ENCODE measurements at places on chromosomes 3 and 15.

DNA sequence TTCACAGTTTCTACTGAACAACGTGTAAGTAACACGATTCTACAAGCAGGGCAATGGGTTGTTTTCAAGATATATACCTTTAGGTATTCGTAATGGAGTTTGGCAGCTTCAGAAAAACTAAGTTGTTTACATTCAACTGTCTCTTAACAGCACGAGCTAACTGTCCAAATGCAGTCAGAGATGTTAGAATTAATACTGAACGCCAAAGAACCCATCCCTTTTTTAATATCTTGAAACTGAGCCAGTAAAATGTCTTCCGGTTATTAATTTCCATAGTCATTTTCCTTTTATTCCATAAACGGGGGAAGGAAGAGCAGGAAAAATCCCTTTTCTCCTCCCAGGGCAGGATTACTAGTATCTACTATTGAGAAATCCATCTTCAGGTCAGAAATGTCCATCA lies 129.0 kb upstream of the THBS1 start:
- DNase-seq = no peak

GRCh38 chr3:33438881-33439545 lies 1.2 kb downstream of the UBP1 start:
- DNase-seq = no peak

GRCh38 chr15:41291065-41291631 lies 41.2 kb downstream of the OIP5 start:
- DNase-seq = no peak

- DNase-seq = no peak
Observed at GRCh38 chr3:5007873-5008272, 28.6 kb downstream of the BHLHE40 start.

DNA sequence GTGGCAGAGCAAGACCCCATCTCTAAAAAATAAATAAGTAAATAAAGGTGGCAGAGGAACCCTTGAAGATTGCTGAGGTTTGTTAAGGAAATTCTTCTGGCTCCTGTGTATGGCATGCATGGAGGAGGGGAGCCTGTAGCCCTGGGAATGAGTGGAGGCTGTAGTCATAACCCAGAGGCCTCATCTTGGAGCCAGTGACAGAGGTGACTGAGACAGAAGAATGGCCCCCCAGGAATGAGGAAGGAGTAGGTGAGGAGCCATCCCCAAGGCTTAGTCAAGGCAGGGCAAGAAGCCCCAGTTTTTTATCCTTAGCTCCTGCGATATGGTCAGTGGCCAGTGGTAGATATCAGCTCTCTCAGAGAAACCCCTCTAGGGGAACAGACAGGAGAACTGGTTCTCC lies 46.5 kb downstream of the BSN start:
- no peak for DNase-seq

- DNase-seq = no peak
Observed at GRCh38 chr3:106533788-106534160, 665.0 kb upstream of the CBLB start.
